ENCODE measurements at places on chromosomes 1 and 21.

DNA sequence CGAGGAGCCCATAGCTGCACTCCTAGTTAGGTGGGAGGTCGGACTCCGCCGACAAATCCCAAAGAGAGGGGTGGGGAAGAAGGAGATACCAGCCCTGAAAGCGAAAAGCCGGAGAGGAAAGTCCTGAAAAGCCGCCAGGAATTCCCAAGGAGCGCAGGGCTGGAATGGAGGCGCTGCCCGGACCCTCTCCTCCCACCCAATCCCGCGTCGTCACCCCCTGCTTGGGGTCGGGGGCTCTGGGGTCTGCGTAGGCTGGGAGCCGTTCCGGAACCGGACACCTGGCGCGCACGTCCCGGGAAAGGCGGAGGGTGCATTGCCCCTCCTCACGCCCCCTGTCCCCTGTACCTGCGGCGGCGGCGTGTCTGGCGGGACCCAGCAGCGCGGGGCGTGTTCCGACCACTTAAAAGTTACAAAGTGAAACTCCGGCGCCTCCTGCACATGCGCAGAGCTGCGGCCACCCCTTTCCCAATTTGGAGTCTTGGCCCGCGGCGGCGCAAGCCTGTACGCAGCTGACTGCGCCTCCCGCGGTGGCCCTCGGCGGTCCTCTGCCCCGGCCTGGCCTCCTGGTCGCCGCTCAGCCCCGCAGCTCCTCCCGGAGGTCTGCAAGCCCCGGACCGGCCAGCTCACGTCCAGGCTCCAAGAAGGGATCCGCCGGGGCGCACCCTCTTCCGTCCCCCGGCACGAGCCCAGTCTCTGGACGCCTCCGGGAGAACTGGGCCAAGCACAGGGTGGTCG is at the start of gene TMEM63A:
TMEM63A (minus strand) TSS at position 422 of the 735 bp plus-strand sequence. CDS start 4,800 bp downstream, outside the sequence.
- DNase-seq: peak; percentile 85

- DNase-seq: peak; percentile 64
Measured at GRCh38 chr1:64687725-64688327, 57.0 kb upstream of the RAVER2 start.

GRCh38 chr1:212504171-212504803 is 71.6 kb downstream of the NENF start:
- no peak for DNase-seq

DNA sequence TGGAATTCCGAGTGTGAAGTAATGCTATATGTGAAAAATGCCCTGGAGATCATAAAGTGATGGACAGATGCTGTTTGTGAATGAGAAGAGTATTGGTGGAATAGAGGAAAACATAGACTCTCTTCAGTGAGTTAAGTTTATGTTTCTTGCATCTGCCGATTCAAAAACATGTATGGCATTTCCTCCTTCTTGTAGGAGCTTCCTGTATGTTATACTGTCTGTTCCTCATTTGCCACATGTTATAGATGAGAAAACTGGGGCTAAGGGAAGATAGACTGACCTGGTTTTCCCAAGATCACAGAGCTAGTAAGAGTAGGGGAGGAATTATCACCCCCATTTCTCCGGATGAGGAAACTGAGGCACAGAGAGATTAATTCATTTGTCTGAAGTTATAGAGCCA is 41.1 kb upstream of the IL20 start:
- DNase-seq: peak; percentile 51

GRCh38 chr1:9229549-9229948 is 5.0 kb upstream of the H6PD start:
- DNase-seq: no peak

- no peak for DNase-seq
Measured at GRCh38 chr21:46083791-46084561, 13.9 kb upstream of the COL6A2 start.

- DNase-seq: no peak
Measured at GRCh38 chr1:27602462-27603308, 1.3 kb downstream of the AHDC1 start.

DNA sequence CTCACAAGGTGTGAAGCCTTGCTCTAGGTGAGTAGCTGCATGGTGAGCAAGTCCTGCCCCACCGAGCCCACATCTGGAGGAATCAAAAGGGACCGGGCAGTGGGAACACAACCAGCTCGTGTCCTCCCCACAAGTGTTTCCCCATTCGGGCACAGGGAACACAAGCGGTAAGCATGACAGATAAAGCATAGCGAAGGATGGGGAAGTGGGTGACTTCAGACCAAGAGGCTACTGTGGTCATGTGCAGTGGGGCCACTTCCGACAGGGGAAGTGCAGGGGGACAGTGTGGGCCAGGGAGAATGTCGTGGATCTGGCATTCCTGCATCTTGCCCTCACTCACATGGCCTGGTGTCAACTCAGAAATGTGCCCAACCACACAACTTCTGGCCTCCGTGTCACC is 306.2 kb downstream of the FAM72C start:
- DNase-seq: no peak

- DNase-seq: no peak
Measured at GRCh38 chr1:152410599-152410998, 3.5 kb downstream of the CRNN start.

DNA sequence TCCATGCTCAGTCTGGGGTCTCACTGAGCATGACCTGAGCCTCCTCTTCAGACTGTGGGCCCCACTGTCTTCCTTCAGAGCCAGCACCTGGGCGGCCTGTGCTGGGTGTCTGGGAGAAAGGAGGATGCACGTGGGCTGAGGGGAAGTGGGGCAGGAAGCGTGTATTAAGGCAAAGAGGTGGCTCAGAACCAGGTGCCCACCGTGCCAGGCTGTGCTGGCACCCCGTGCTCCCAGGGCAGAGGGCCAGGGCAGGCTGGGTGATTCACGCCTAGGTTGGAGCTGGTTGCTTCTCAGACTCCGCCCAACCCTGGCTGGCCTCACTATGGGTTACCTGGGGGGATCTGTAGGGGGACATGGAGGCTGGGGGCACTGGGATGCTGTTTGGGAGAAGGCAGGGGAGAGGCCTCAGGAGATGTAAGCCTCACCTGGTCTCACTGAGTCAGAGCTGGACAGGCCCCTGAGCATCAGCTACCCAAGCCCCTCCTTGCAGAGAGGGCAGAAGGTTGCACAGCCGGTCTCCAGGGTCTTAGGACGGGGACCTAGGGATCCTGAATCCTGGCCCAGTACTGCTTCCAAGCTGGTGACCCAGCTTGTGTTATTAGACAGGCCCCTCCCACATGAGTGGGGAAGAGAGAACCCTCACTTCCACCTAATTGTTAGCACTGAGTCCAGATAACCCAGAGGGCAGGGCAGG is 18.6 kb upstream of the PADI1 start:
- DNase-seq: no peak

DNA sequence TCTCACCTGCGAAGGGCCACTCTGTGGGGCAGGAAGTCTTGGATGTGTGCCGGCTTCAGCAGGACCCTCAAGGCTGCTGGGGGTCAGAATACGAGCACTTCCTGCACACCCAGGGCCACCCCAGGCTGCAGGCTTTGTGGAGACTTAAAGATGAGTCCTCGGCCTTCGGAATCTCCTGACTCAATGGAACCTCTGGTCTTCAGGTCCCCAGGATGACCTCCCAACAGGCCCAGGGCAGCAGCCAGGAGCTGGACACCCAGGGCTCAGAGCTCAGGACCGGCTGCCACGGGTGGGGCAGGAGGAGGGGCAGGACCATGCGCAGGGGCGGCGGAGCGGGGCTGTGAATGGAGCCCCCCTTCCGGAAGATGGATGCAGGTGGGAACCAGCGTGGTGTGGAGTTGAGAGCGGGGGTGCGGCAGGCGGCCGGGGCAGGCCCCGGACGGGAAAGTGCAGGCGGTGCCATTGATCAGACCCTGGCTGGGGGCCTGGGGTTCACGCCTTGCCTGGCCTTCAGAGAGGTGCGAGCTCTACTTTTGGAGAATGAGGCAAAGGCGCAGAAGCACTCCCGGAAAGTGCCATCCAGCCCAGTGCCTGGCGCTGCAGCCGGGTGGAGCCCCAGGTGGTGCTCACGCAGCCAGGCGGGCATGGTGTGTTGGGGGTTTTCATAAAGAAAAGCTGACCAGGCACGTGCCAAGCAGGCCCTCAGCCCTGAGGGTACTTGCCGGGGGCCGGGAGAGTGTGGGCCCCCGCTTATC is 10.4 kb downstream of the COL18A1 start:
- DNase-seq: no peak

DNA sequence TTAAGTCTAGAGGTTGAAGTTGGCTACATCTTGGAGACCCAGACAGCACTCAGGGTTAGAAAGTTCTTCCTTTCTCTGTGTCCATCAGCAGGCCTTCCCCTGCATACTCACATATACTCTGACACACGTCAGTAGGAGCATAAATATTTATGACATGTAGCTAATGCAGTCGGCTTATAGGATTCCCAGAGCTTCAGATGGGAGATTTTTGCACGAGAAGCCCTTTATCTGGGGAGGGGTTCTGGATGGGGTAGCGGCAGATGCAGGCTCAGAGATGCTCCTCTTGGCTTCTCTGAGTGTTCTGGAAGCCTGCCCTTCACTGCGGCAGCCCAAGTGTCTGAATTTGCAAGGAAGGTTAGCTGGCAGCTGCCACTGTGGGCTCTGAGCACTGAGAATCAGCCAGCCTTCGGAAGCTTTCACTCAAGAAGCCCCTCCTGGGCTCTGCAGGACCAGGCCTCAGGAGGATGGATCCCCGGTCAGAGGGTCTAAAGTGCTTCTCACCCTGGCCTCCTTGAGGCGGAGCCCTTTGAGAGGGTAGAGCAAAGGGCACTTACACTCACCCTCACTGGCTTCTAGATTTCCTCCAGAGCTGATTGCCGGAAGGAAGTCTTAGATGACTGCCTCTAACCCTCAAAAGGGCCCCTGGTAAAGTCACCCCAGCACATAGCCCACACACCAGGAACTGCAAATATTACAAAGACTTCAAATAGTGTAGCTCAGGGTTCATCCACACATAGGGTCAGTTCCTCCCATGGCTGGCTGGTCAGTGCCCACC is 68.1 kb upstream of the NFASC start:
- no peak for DNase-seq

- DNase-seq: no peak
Measured at GRCh38 chr1:15258833-15259621, 12.0 kb downstream of the FHAD1 start.

- no peak for DNase-seq
Measured at GRCh38 chr21:36716387-36716786, 17.5 kb downstream of the SIM2 start.

DNA sequence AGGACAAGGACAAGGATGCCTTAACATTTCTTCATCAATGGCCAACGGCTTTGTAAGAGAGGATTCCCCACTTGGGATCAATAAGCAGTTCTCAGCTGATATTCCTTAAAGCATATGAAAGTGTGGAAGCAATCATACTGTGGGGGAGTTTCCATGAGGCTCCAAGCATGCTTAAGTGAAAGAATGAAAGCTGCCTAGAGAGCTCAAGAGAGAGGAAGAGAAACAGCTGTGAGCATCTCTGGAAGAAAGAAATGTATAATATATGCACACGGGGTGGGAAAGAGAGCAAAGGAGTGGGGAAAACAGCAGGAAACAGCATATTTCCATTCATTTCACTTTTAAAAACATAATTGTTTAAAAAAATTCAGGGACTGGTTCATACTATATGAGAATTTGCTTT is 94.7 kb upstream of the WARS2 start:
- no peak for DNase-seq

DNA sequence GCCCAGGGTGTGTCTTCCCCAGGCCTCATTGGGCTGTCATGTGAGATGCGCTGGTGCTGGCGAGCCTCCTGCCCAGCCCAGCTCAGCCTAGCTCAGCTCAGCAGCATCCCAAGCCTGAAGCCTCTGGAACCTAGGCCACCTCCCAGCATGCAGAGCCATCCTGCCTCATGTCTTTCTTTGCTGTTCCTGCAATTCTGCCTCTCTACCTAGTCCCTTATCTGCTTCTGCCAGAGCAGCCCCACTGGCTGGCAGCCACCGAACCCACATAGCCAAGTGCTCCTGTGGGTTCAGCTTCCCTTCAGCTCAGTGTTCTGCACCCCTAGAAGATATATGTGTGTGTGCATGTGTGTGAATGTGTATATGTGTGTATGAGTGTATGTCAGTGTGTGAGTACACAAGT is 291.5 kb upstream of the VAMP3 start:
- DNase-seq: no peak

- peak; percentile 7 for DNase-seq
Measured at GRCh38 chr1:44557778-44558177, 116.5 kb downstream of the TMEM53 start.

GRCh38 chr1:224300346-224300745 is 29.6 kb downstream of the NVL start:
- peak; percentile 58 for DNase-seq

GRCh38 chr1:27409669-27410068 is 17.2 kb downstream of the GPR3 start:
- DNase-seq: no peak

All from cardiac fibroblast (primary cell).